ENCODE measurements at places on chromosomes 2 and 18. TPM values are rescaled to one million over a fixed set of nuclear protein-coding genes. Genes with fewer than 3 reads are reported as not detected.

The UGT1A4 gene
- not detected for total RNA-seq

The DSG4 gene
- not detected for total RNA-seq

The DSG3 gene
- total RNA-seq, result not detected

The SCTR gene
- total RNA-seq, result not detected

The HOXD11 gene
- total RNA-seq, result not detected
